Lower leg skin (tissue), 4 donors: ENCODE measurements at places on chromosomes 5 and 9.

DNA sequence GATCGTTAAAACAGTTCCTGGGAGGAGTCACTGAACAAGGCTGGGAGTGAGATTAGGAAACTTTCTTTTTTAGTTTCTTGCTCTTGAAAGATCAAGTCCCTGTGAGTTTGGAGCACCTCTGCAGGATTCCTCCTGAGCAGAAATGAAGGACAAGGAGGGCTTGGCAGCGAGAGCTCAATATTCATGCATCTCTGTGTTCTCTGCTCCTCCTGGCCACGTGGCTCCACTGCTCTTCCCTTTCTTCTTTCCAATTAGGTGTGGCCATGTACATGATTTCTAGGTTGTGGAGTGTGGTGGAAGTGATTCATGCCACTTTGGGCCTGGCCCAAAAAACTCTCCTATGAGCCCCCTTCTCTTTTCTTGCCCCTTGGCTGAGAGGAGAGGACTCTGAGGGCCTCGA lies 67.2 kb downstream of the FGF18 start:
- no peak for DNase-seq

- DNase-seq: no peak
Observed at GRCh38 chr5:137699336-137700281, 36.3 kb downstream of the KLHL3 start.

DNA sequence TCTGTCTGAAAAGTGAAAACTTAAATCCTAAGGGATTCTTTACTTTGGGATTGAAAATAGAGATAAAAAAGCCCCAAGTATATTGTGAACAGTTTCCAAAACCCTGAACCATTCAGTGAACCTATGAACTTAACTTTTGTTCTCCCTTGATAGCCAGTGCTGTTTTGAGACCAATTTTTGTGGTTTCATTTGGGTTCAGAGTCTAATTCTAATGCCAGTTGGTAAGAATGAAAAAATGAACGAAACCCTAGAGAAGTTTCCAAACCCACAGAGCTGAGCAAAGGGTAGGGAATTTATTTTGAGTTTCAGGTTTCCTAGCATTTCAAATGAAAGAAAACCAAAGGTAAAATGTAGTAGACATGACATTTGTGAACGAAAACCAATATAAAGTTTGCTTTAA lies 1366.8 kb downstream of the EFNA5 start:
- DNase-seq: no peak

GRCh38 chr9:136247947-136248637 lies 2.5 kb upstream of the QSOX2 start:
- DNase-seq: no peak

- no peak for DNase-seq
Observed at GRCh38 chr5:158435161-158435616, 576.2 kb upstream of the CLINT1 start.
